Urothelium cell line (cell line): ENCODE measurements at places on chromosomes 7 and 10.
A peak's percentile ranks its signal among the peaks of the same experiment; 100 is the strongest.

- DNase-seq: no peak
Observed at GRCh38 chr7:66837007-66837406, 84.0 kb upstream of the TMEM248 start.

DNA sequence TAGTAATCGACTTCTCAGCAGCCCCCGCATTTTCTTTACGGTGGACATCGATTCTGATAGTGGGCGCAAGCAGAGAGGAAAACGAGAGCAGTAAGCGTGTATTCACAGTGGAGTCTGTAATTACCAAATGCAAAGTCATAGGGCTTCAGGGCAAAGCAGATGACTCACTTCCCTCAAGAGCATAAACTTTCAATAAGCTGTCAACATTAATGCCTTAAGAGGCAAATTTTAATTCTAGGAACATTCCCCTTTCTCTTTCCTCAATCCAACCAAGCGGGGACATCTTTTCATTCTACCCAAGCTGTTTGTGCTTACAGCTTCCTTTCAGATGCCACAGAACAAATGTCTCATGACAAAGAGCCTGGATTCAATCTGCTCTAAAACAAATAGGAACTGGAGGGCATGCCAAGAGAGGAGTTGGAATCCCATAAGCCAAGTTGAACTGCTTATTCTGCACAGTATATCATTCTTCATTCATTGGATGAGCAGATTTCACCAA, 48.6 kb downstream of the MALSU1 start:
- DNase-seq: peak; percentile 54

- no peak for DNase-seq
Observed at GRCh38 chr10:78904196-78904595, 164.6 kb upstream of the ZMIZ1 start.

DNA sequence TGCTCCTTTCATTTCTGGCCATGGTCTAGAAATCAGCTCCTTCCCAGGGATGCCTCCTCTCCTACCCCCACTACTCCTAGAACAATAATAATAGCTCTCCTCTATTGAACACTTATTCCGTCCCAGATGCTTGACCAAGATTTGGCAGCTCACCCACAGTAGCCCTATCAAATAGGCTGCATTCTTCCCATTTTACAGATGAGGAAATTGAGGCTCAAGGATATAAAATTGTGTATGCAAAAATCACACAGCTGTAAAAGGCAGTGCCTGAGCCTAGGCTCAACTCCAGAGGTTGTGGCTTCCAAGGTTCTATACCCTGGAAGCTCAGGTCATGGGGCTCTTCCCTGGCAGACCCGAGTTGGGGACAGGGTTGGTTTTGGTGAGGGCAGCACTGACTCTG, 82.3 kb downstream of the C10orf105 start:
- DNase-seq: no peak

DNA sequence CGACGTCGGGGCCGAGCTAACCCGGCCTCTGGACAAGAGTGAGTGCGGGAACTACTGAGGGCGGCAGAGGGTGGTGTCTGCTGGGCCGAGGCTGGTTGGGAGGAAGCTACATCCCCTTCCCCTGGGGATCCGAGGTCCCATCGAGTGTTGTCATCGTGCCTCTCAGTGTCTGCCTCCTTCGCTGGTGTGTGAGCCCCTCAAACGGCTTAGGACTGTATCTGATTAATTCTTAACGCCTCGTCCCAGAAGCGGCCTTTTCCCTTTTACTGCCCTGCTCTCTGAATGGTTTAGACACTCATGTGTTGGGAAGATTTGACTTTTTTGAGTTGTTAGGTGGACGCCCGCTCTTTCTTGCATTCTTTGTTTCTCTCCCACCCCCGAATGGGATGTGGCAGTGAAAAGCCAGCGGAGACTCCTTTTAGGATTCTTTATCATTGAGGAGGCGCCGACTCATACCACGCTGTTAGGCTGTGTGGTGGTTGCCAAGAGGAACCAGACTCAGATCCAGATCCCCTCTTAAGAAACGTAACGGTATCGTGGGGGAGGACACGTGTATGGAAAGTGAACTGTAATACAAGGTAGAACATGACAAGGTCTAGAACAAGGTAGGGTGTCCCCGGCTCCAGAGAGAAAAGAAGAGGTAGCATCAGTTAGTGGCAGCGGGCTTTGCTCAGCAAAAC, 631 bp downstream of the SUPV3L1 start:
- DNase-seq: no peak

DNA sequence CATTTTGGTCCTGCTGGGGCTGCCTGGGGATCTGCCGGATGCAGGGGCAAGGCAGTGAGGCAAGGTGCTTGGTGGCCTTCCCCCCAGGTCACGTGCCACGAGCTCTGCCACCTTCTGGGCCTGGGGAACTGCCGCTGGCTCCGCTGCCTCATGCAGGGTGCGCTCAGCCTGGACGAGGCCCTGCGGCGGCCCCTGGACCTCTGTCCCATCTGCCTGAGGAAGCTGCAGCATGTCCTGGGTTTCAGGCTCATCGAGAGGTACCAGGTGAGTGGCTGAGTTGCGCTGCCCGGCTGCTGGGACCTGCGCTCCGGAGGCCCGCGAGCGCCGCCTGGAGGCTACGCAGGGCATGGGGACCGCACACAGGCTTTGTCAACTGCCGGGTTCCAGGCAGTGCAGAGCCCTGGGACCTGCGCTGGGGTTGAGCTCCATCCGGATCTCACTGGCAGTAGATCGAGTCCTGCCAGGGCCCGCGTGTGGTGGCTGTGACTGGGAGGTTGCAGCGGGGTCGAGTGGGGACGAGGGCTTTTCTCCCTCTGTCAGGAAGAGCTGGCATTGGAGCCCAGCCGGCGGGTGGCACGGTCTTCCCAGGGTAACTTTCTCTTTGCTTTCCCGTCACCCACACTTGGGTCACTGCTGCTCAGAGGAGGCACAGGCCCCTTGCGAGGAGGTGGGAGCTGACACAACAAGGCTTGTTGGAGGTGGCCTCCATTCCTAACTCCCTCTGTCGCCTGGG, 21.7 kb downstream of the AMZ1 start:
- peak; percentile 89 for DNase-seq

- no peak for DNase-seq
Observed at GRCh38 chr10:84341983-84342382, 13.6 kb downstream of the CCSER2 start.

DNA sequence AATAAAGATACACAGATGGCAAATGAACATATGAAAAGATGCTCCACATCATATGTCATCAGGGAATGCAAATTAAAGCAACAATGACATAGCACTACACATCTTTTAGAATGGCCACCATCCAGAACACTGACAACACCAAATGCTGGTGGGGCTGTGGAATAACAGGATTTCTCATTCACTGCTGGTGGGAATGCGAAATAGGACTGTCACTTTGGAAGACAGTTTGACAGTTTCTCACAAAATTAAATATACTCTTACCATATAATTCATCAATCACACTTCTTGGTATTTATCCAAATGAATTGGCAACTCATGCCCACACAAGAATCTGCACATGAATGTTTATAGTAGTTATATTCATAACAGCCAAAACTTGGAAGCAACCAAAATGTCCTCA, 68.2 kb downstream of the NPSR1 start:
- no peak for DNase-seq

- no peak for DNase-seq
Observed at GRCh38 chr10:30842894-30843293, 188.8 kb downstream of the ZNF438 start.

DNA sequence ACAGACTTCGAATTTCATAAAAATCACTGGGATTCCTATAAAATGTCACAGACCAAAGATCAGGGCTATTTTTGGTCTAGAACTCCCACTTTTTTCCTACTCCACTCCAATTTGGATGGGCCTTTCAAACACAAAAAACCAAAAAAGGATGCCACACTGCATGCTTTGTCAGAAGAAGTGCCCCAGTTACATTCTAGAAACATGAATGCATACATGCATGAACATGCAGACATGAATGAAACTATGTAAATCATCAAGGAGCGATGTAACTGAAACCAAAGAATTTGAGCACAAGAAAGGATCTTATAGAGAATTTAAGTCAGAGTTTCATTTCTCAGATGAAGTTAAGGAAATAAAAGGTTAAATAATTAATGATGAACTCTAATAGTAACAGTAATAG, 31.8 kb upstream of the FAM133B start:
- DNase-seq: no peak

DNA sequence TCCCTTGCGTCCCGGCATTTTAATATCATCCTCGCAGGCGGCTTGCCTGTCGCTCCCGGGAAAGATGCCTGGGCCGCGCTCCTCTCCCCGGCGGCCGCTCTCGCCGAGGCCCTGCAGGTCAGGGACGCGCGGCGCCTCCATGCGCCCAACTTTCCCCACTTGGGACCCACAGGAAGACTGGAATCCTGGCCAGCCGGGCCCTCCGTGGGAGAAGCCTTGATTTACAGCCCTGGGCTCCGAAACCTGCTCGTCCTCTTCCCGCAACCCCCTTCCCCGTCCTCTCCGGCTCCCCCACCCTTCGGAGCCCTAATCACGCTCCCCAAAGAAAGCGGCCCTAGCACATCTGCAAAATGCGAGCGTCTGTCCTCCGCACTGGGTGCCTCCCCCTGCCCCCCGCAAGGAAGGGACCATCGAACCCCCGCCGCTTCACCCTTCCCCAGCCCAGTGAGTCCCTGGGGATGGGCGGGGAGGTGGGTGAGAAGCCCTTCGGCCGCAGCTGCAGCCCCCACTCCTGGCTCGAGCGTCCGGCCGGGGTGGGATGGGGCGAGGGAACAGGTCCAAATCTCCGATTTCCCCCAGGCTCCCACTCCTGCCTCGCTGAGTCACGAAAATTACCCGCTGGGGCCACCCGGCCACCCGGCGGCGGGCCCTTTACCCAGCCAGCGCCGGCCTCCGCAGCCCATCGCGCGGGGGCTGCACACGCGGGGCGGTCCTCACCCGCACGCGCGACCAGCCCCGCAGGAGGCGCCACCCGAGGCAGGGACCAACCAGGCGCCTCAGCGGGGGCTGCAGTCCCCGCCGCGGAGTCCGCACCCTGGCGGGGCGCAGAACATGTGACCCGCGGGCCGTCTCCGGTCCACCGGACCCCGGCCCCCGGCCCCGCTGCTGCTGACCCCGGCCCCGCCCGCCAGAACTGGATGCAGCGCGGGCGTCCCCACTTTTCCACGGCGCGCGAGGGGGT, 695 bp downstream of the HSPA12A start:
- DNase-seq: peak; percentile 31

GRCh38 chr10:69861251-69862240, 59.8 kb downstream of the COL13A1 start:
- peak; percentile 89 for DNase-seq

GRCh38 chr10:416091-416515, 273.4 kb downstream of the DIP2C start:
- DNase-seq: peak; percentile 2

DNA sequence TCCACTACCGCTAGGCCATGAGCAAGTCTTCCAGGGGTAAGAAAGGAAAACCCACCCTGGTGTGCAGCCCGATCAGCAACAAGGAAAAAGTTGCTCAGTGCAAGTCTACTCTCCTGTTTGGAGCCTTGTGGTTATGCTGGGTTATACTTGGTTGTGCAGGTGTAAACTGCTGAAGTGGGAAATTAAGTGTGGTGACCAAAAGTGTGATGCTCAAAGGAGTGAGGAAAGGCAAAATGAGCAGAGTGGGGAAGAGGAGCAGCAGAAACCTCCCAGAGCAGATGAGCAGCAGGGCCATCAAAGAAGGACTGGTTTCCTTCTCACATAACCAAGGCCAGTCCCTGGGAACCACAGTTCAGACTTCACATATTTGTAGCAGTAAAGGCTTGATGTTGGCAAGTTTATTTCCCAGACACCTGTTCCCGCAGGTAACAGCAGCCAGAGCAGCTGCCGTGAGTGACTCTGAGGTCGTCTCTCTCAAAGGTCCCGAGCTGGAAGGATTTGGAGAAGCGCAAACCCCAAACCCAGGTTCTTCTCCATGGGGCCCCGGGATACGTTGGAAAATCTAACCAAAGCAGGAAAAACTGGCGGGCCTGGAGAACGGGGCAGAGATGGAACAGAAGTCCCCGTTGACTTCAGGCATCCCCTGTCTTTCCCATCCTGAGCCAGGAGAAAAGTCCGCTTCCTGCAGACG, 607 bp upstream of the SMO start:
- DNase-seq: no peak

DNA sequence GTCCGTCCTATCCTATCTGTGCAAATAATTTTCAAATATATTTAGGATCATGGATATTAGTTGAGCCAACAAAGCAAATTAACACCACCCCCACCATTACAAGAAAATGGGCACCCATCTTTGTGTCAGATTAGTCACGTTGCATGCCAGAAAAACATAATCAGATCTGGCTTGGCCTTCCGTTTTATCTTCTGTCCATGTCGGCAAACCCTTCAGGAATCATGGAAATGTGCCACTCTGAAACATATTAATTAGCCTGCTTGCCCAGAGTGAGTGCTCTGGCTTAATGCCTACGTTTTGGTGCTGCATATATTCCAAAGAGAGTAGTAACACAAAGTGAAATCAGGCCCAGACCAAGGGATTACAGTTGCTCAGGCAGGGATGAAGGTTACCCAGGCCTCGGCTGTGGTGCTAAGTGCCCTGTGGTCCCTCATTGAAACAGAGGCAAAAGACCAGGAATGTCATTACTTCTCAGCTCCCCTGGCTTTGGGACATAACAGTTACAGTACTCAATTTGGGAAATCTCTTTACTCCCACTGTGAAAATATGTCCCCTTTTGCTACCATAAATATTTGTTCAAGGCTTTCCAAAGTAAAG, 154.0 kb upstream of the LSM8 start:
- DNase-seq: no peak

DNA sequence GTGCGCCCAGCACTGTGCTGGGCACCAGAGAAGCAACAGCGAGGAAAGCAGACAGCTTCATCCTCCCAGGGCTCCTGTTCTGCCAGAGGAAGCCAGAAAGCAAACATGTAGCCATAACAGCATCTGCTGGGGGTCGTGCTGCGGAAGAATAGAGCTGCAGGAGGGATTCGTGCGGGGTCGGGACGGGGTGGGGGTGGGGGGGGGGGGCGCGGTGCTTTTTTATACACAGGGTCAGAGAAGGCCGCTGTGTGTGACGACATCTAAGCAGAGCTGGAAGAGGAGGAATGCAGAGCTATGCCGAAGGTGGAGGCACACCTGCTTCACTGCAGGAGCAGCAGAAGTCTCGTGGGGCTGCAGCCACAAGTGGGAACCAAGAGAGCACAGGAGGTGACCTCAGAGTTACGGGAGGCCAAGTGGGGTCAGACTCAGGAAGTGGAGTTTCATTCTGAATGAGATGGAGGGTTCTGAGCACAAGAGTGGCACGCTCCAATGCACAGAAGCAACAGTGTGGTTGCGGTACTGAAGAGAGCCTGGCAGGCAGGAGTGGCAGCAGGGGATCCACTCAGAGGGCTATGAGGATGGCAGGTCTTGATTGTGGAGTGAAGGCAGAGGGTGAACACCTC, 11.1 kb downstream of the PKD1L1 start:
- no peak for DNase-seq

GRCh38 chr10:130193493-130194193, 57.5 kb downstream of the GLRX3 start:
- DNase-seq: no peak

GRCh38 chr7:18849130-18849529, 268.3 kb downstream of the TWIST1 start:
- no peak for DNase-seq

GRCh38 chr7:25579778-25580075, 351.4 kb upstream of the NPVF start:
- DNase-seq: no peak

GRCh38 chr7:98968621-98969020, 90.3 kb downstream of the TRRAP start:
- no peak for DNase-seq
